T-helper 2 cell (primary cell): ENCODE measurements at places on chromosomes 7 and 10.

- no peak for DNase-seq
These were observed 20.2 kb upstream of the SMC3 start for GRCh38 chr10:110547139-110547761.

DNA sequence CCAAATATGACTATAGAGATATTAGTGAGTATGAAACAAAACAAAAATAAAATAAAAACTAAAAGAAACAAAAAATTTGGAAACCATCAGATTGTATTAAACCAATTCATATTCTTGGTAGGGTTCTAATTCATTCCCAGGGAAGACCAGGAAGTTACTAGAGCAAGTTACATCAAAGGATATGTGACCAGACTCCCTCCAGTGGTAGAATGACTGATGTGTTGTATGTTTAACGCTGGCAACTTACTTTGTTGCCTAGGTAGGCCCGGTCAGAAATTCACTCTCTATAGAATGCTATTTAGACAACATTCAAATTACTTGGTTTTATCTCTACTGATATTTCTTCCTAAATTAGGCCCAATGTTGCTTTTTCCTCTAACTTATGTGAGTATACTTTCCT, 5.2 kb downstream of the PHYHIPL start:
- no peak for DNase-seq

DNA sequence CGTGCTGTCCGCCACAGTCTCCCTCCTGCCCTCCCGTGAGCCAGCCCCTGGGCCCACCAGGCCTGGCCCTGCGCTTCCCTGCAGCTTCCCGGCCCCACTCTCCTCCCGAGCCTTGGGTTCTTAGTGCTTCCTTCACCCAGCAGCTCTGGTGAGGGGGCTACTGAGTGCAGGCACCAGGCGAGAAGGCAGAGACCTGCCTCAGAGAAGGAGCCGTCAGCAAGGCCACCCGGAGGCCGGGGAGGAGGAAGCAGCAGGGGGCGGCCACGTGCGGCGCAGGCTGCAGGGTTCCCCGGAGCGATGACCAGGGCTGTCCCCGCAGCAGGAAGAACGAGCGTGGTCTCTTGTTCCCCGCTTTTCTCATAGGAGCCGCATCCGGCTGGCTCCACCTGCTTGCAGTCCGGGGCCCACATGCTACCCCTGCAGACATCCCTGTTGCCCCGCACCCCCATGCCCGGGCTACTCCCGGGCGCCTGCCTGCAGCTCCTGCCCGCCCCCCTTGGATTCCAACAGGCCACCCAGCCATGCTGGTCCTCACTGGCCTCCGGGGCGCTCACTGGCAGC, 20.5 kb downstream of the YKT6 start:
- no peak for DNase-seq

GRCh38 chr7:81783818-81784217, 14.0 kb upstream of the HGF start:
- no peak for DNase-seq

DNA sequence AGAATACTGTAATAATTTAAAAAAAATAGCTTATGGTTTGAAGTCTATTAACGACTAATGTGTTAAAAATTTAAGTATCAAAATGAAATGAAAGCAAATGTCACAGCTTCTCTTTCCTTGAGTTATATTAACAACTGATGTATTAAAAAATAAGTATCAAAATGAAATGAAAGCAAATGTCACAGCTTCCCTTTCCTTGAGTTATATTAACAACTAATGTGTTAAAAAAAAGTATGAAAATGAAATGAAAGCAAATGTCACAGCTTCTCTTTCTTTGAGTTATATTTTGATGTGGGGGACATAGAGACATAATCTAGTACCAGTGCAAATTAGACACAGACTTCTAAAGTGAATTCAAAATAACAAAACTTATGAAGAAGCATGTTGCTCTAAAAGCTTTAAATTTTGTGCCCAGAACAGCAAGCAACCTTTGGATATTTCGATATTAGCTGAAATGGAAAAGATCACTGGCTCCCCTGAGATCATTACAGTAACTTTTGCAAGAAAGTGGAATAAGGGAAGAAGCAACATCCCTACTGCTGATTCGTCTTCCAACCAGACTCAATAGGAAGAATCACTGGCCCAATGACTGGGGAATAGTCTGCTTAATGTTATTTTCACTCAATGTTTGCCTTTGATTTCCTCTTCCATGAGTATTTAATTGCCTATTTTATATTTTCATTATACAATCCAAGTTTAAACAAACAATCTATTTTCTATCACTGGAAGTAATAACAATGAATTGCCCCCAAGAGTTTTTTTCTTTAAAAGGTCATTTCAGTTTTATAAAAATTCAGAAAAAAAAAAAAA, 8.0 kb downstream of the SKAP2 start:
- no peak for DNase-seq

DNA sequence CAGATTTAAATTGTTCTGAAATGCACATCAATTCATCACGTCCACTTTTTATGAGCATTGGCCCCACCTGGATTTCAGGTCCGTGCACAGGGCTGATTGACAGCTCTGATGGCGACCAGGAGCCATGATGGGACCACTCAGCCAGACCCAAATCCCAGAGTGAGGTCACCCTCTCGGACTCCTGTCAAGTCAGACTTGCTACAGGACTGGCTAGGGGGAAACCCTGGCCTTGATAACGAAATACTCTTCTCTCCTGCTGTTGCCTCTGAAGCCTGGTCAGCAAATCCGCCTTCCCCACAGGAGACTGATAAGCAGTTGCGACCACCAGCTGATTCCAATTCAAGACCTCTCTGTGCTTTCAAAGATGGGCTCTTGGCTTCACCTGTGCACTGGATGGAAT, 76.4 kb downstream of the CARD11 start:
- DNase-seq, result no peak

GRCh38 chr10:69377191-69377590, 39.5 kb downstream of the TACR2 start:
- DNase-seq, result no peak

DNA sequence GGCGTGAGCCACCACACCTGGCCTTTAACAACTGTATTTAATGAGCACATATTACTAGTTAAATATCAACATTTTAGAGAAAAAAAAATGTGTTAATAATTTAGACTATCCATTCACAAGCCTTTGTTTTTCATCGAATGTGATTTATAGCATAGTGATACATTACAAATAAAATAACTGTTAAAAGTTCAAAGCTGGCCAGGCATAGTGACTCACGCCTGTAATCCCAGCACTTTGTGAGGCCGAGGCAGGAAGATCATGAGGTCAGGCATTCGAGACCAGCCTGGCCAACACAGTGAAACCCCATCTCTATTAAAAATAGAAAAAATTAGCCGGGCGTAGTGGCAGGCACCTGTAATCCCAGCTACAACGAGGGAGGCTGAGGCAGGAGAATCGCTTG, 72.7 kb downstream of the HACD1 start:
- DNase-seq, result no peak

DNA sequence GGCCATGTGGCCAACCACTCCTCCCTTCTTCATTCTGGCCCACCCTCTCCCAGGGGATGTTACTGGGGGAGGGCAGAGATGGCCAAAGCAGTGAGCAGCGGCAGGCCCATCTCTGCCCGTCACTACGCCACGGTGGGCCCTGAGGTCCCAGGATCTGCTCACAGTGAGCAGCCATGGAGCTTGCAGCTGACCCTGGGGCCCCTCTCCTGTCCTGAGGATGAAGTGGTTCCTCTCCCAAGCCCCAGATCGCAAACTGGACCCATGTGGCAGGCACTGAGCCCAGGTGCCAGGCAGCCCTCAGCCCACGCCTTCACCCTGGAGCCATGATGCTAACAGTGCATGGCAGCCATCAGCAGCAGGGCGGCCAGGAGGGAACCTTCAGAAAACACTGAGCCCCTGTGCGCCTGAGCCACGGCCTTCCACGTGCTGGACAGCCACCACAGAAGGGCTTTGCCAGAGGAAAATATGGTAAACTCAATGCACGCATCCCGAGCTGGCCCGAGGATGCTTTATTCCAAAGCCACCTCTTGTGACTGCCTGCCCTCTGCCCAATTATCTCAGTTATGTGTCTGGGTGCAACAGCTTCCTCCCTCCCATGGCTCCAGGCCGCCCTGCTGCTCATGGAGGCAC, 485.7 kb downstream of the PTPRN2 start:
- DNase-seq, result no peak

DNA sequence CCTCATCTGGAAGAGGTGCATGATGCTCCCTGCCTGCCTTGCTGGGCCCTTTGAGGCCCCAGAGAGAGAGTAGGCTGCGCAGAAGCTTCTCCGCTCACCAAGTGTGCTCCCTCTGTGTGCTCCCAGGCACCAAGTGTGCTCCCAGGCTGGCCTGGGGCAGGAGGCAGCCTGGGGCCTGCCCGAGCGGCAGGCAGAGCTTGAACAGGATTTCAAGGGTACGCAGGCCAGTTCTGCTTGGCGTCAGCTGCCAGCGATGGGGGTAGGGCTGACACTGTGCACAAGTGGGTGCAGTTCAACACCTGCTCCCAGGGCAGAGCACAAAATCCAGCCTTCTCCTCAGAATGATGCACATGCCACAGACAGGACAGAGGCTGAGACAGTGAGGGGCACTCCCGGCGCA, 119.7 kb downstream of the FAM53B start:
- DNase-seq, result no peak

GRCh38 chr10:6591668-6592067, 11.6 kb upstream of the PRKCQ start:
- no peak for DNase-seq

DNA sequence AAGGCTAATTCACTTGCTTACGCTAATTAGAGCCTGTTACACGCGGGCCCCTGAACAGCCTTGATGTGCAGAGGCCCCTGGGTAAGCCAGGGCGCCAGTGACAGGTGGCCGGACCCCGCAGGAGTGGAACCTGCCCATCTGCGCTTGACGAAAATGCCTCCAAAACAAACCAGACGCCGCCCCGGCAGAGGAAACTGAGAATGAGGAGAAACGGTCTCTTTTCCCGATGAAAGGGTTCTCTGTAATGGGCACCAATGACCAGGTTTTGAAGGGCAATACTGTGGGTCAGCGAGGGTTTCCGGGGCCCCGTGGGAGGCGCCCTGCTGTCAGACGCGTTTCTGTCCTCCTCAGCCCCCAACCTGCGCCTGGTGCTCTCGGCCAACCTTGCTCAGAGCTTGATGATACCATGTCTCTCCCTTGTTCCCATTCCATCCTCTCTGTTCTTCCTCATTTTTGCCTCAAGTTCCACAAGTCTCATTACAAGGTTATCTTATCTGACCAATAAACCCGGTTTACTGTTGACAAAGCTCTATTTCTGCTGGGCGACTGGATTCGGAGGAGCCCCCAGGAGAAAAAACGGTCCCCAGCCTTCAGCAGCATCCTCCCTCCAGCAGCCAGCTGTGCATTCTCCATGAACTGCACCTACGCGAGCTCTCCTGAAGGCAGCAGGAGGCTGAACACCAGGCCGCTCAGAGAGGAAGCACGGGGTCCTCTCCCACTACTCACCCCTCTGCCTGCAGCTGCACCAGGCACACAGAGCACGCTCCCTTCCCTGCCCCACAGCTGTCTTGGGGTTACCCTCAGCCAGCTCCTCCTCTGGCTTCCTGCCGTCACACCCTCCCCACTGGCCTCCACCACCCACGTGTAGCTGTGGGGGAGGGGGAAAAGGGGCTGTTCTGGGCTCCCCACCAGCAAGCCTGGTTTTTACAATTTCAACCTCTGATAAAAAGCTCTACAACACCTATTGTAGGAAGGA, 202.0 kb downstream of the MAD1L1 start:
- no peak for DNase-seq

DNA sequence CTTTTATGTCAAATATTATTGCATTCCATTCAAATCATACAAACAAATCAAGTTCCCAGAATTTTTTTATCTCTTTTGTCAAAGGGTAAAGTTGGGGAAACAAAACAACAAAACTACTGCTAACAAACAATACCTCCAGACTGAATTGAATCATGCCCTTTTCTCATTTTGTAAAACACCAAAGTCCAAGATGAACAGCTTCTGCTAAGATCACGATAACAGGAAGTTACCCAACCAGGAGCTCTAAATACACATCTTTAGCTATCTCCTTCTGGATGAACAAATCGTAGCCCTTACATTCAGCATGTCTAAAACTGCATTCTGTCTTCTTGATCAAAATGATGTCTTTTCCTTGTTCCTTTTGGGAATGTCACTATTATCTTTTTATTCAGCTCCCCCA, 97.4 kb downstream of the CTTNBP2 start:
- no peak for DNase-seq

- no peak for DNase-seq
These were observed 336.2 kb downstream of the LHFPL3 start for GRCh38 chr7:104664648-104665047.

- no peak for DNase-seq
These were observed 466.6 kb downstream of the XPNPEP1 start for GRCh38 chr10:109456566-109457301.

- DNase-seq, result peak; percentile 75
These were observed at the start of gene INTS1 for GRCh38 chr7:1503816-1504775. Gene INTS1 (minus strand): TSS chr7:1504389. CDS start chr7:1503960, 429 bp downstream.

DNA sequence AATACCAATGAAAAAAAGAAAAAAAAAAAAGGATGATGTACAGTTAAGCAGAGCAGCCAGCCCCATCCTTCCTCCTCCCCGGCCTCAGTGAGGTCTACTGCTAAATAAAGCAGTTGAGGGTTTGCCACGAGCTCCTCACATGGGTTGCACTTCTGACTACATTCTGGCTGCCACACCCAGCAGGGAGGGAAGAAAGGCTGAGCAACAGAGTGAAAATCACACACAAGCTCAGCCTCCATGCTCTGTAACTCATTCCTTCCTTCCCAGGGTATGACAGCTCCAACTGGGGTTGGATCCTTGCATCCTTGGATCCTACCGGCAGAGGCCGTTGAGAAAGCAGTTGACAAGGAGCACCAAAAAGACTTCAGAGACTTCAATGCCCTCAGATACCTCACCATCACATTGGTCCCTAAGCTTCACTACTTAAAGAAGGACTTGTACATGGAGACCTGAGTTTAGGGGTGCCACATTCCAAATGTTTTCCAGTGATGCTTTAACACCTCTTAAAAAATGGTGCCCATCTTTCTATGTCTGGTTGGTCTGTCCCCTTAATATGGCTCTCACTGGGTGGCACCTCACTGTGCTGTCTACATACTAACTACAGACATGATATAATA, 52.9 kb upstream of the PIK3CG start:
- peak; percentile 76 for DNase-seq

DNA sequence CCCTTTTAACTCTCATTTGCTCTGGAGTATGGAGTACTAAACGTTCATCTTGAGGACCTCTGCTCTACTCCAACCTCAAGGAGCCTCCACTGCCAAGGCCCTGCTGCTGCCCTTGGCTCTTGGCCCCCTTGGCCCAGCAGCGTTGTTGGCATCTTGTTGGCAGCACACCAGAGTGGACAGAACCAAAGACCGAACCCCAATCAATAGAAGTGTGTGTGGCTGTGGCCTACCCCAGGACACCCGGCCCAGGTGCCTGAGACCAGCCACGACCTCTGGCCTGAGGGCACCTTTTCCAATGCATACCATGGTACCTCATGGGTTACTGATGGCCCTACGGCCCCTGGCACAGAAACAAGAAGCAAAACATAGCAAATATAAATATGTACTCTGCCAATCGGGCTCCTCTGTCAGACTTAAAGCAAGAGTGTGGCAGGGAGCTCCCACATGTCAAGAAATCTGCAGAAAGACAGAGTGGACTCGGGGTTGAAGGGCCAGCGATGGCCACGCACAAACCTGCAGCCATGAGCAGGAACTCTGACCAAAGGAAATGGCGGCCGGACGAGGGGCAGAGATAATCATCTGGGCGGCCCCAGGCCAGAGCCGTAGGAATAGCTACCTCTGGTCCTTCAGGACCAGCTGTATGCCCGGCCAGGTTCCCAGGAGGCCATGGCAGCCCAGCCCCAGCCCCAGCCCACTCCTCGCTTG, 2.9 kb downstream of the NPC1L1 start:
- DNase-seq, result no peak

- DNase-seq, result no peak
These were observed 3.6 kb upstream of the HTR5A start for GRCh38 chr7:155066417-155066950.
